ENCODE measurements at places on chromosomes 6 and 20.

DNA sequence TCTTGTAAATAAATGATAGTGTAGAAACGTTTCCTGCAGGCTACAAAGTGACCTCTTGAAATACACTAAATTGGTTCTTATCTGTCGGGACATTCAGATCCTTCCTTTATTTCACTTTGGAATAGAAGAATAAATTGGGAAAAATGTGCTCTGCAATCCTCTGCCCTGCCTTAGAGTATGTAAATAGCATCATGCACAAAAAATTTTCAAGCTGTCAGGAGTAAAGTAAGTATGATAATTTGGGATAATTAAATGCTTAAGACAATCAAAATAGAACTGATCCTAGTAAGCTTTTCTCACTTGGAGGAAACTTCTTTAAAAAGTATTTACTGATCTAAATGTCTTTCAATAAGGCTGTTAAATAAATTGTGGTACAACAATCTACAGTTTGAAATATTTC is 3.1 kb upstream of the TPBG start:
- no peak overlapping the region for H3K4me3 ChIP-seq
- no peak overlapping the region for H3K27ac ChIP-seq
- H3K27me3 ChIP-seq: peaks cover 48% of the 10 kb centered on the region
- DNase-seq: no peak
- H3K36me3 ChIP-seq: no peaks in the 10 kb centered on the region

- DNase-seq: no peak
- H3K4me1 ChIP-seq: peaks cover 2% of the 10 kb centered on the region
- H3K4me3 ChIP-seq: no peak overlapping the region
- H3K27me3 ChIP-seq: no peaks in the 10 kb centered on the region
- H3K27ac ChIP-seq: no peak overlapping the region
- no peaks in the 10 kb centered on the region for H3K36me3 ChIP-seq
Observed at GRCh38 chr6:24529985-24530384, 35.2 kb downstream of the ALDH5A1 start.

GRCh38 chr6:38909015-38909730 is 139.4 kb upstream of the GLP1R start:
- no peak overlapping the region for H3K27ac ChIP-seq
- DNase-seq: no peak
- H3K4me1 ChIP-seq: no peaks in the 10 kb centered on the region
- H3K36me3 ChIP-seq: no peaks in the 10 kb centered on the region

GRCh38 chr6:115997990-115998585 is 62.6 kb downstream of the FRK start:
- H3K4me1 ChIP-seq: no peaks in the 10 kb centered on the region
- H3K27ac ChIP-seq: no peak overlapping the region
- H3K36me3 ChIP-seq: no peaks in the 10 kb centered on the region
- no peak overlapping the region for H3K4me3 ChIP-seq
- peaks cover 7% of the 10 kb centered on the region for H3K27me3 ChIP-seq
- no peak for DNase-seq

GRCh38 chr20:10622657-10623418 is 51.0 kb downstream of the JAG1 start:
- no peak overlapping the region for H3K4me3 ChIP-seq
- H3K36me3 ChIP-seq: no peaks in the 10 kb centered on the region
- no peak for DNase-seq
- H3K4me1 ChIP-seq: no peaks in the 10 kb centered on the region

DNA sequence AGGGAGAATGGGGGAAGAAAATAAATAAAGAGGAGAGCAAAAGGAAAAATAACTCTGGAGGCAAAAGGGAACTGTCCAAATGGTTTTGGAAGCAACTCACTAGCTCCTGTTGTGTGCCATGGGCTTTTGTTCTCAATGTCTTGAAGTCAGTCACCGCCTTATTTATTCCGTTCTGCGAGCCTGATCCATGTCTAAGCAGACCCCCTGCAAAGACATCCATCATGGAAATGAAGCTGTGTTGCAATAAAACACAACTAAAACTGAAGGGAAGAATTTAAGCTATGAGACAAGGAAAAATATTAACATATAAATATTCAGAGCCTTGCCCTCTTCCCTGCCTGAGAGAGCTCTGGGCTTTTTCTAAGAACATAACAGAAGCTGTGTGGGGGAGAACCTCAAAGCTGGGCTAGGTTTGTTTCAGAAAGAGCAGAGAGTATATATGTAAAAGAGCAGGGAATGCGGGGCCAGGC is 373.2 kb upstream of the CNR1 start:
- no peaks in the 10 kb centered on the region for H3K36me3 ChIP-seq
- no peaks in the 10 kb centered on the region for H3K4me1 ChIP-seq
- no peak overlapping the region for H3K27ac ChIP-seq
- no peaks in the 10 kb centered on the region for H3K27me3 ChIP-seq

GRCh38 chr6:42210551-42210950 is 7.1 kb downstream of the MRPS10 start:
- H3K27me3 ChIP-seq: no peaks in the 10 kb centered on the region
- H3K4me3 ChIP-seq: no peak overlapping the region
- DNase-seq: no peak
- peaks cover 40% of the 10 kb centered on the region for H3K36me3 ChIP-seq
- H3K4me1 ChIP-seq: peaks cover 5% of the 10 kb centered on the region
- H3K27ac ChIP-seq: no peak overlapping the region

GRCh38 chr20:33667245-33667675 is 517 bp downstream of the ACTL10 start:
- no peaks in the 10 kb centered on the region for H3K27me3 ChIP-seq
- peak; percentile 54 for DNase-seq
- peak overlapping the region; percentile 80 for H3K4me3 ChIP-seq
- peaks cover 8% of the 10 kb centered on the region for H3K36me3 ChIP-seq
- H3K4me1 ChIP-seq: peaks cover 38% of the 10 kb centered on the region
- H3K27ac ChIP-seq: peak overlapping the region; percentile 68

DNA sequence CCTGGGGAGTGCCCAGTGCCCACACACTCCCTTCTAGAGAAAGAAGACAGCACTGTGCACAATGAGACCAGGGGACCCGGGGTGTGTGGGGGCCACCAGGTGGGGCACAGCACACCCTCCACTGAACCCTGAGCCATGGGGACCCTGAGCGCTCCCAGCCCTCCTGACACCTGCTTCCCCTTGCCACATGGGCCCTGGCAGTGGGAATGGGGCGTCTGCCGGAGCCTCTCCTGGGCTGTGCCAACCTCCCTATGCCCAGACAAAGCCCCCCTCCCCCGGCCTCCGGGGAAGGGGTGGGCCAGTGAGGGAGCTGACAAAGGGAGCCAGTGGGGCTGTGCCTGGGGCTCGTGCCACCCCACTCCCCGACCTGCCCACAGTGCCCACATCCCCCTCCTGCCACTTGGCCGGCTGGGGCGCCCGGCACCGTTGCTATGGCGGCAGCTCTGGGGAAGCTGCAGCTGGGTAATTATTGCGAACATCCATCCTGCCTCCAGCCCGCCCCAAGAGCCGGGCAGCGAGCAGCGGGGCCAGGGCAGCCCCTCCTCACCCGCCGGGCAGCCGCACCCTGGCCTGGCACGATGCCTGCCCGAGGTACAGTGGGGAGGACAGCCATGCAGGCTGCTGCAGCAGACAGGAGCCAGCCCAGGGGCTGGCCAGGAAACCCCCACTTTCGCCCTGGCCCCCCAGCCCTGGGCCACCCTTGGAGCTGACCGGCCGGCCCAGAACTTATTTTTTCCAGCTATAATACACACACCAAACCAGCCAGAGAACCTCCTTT is 41.9 kb upstream of the NOL4L start:
- no peaks in the 10 kb centered on the region for H3K36me3 ChIP-seq
- no peak for DNase-seq
- H3K27ac ChIP-seq: no peak overlapping the region
- no peaks in the 10 kb centered on the region for H3K4me1 ChIP-seq

GRCh38 chr6:102813489-102814275 is 1420.2 kb downstream of the GRIK2 start:
- H3K4me1 ChIP-seq: no peaks in the 10 kb centered on the region
- H3K4me3 ChIP-seq: no peak overlapping the region
- H3K27me3 ChIP-seq: no peaks in the 10 kb centered on the region
- DNase-seq: no peak
- no peak overlapping the region for H3K27ac ChIP-seq

GRCh38 chr6:19159089-19159488 is 678.1 kb upstream of the ID4 start:
- no peaks in the 10 kb centered on the region for H3K27me3 ChIP-seq
- DNase-seq: no peak
- no peaks in the 10 kb centered on the region for H3K36me3 ChIP-seq
- no peak overlapping the region for H3K4me3 ChIP-seq

- H3K4me3 ChIP-seq: no peak overlapping the region
- H3K27me3 ChIP-seq: peaks cover 7% of the 10 kb centered on the region
Observed at GRCh38 chr6:117389227-117390057, 36.3 kb downstream of the ROS1 start.

DNA sequence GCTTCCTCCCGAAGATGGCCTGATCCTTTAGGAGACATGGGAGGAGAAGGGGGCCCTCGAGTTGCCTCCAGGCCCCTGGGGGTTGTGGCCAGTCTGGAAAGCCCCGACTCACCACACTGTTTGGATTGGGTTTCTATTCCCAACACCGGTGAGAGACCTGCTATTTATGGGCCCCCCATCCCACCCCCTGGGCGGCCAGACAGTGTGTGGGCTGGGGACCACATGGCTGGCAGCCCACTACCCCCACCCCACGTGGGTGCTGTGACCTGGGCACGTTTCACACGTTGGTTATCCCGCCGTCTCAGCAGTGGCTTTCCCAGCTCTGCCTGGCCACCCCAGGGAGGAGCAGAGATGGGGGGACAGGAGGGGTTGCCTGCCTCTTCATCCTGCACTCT is 116.1 kb downstream of the VEGFA start:
- H3K36me3 ChIP-seq: no peaks in the 10 kb centered on the region
- H3K27ac ChIP-seq: no peak overlapping the region
- DNase-seq: no peak

GRCh38 chr20:57621421-57622200 is 1.4 kb upstream of the ZBP1 start:
- H3K4me3 ChIP-seq: peak overlapping the region; percentile 87
- peak overlapping the region; percentile 95 for H3K27ac ChIP-seq
- no peak for DNase-seq
- peaks cover 12% of the 10 kb centered on the region for H3K36me3 ChIP-seq
- H3K4me1 ChIP-seq: peaks cover 58% of the 10 kb centered on the region
- H3K27me3 ChIP-seq: peaks cover 25% of the 10 kb centered on the region

DNA sequence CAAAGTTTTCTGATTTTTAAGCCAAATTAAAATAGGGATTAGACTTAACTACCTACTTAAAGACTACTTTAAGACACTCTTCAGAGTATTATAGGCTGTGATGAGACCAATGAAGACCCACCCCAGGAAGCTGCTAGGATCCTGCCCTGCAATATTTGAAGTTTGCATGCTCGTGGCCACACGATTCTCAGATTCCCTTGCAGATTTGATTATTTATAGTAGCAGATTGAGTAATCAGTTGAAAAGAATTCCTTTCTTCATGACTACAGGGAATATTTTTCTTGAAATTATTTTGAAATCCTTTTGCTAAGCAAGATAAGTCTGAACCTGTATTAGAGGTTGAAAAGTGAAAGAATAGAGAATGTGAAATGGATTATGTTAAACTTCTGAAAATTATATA is 122.3 kb downstream of the B3GAT2 start:
- no peak overlapping the region for H3K4me3 ChIP-seq
- no peak for DNase-seq
- H3K4me1 ChIP-seq: no peaks in the 10 kb centered on the region
- H3K27ac ChIP-seq: no peak overlapping the region
- peaks cover 8% of the 10 kb centered on the region for H3K36me3 ChIP-seq

DNA sequence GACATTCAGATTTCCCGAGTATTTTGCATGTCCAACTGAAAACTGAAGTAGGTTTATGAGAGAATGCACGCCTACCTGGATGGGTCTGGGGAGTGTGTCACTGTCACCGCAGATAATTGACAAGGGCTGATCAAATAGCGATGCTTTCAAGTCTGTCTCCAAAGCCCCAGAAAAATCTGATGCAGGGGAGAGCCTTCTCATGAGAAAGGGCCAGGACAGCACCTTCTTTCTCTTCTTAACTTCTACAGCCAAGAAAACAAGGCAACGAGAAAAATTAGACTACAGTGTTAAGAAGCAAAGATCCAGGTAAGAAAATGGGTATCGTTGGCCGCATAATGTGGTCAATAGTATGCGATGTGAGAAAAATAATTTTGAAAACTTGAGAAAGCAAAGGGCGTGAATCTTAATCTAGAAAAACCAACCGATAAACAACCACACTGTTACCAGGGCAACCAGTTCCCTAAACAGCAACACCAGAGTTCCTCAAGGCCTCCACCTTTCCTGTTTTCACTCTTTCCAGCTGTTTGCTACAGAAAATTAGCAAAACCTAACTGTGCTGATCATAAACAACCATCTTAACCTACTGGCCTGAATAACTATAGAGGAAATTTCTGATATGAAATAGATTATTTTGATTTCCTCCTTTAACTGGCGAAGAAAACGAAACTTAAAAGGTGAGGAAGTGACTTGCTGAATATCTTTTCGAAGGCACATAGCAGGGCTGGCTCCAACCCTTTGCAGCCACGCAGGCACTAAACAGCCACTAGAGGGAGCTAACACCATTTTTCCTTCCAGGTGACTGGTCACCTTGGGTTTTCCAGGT is 2.6 kb downstream of the TAGAP start:
- H3K36me3 ChIP-seq: peaks cover 73% of the 10 kb centered on the region
- H3K27me3 ChIP-seq: no peaks in the 10 kb centered on the region
- H3K4me1 ChIP-seq: peaks cover 57% of the 10 kb centered on the region
- peak overlapping the region; percentile 99 for H3K4me3 ChIP-seq

DNA sequence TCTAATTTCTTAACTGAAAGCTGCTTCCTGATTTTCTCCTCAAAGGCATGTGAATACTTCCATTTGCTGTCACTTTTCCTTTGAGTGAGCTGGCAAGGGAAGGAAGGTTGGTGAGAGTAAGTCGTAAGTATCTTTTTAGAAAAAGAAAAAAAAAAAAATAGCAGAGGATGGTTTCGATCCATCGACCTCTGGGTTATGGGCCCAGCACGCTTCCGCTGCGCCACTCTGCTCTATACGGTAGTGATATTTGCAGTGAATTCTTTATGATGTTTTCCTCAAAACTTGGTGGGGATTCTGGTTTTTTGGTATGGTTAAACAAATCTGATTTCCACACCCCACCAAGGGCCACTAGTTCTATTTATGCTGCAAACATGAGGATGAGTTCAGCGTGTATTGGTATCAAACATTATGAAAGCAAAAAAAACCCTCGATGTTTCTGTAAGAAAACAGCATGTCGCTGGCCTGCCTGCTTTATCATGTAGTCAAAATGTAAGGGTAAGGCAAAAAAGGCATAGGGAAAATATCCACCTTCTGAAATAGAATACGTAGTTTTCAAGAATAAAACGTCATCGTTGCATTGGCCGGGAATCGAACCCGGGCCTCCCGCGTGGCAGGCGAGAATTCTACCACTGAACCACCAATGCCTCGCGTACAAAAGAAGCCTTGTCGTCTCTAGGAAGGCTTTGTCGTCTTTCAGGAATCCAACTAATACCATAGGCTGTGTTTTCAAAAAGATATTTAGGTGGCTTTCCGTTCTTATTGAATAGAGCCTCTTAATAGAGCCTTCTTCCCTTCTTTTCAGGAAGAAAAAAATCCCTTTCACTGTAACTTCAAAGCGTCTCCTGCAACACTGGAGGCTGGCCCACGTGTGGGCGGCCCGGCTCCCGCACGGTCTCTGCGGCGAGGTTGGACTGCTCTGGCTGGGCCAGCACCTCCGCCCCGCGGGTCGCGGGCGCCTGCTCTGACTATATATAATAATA is 9.6 kb downstream of the OR2B2 start:
- H3K36me3 ChIP-seq: no peaks in the 10 kb centered on the region
- DNase-seq: peak; percentile 78
- peak overlapping the region; percentile 92 for H3K27ac ChIP-seq
- H3K4me1 ChIP-seq: peaks cover 26% of the 10 kb centered on the region
